ENCODE measurements at places on chromosomes 7 and 10.

DNA sequence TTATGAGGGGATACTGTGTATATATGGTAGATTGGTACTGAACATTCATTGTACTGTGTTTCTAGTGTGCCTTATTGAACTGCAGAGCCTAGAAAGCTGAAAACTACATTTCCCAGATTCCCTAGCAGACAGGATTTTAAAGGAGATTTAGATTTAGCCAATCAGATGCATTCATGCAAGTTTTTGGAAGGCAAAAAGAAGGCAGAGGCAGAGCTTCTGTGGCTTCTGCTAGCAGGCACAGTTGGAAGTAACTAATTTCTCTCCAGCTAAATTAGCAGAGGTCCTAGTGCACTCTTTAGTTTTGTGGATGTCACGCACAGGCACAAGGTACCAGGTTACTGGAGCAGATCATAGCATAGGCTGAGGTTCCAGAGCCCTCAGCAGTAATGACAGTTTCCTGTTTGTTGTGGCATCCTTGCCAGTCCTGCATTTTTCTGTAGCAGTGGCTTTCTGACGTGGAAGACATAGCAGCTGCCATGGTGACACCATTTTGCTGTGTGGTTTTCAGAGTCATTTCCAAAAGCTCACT is 83.7 kb upstream of the CCDC71L start:
- no peak for DNase-seq

GRCh38 chr7:134444198-134444960 is 14.5 kb downstream of the AKR1B1 start:
- DNase-seq = no peak

DNA sequence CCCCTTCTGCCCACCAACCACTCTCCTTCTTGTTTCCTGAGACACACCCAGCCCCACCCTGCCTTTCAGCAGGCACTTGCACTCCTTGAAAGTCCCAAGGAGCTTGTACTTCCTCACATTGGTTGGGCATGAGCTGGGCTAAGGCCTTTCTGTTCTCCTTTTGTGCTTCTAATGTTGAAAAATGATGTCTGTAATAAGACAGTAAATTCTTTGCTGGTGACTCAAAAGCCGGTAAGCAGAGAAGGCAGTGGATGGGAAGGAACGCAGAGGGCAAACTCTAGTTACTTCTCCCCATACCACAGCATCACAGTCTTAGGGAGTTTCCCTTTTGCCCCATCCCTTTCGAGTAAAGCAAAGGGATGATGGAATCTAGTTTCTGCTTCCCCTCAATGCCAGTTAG is 185.6 kb downstream of the PLXNA4 start:
- DNase-seq = no peak

- no peak for DNase-seq
Observed at GRCh38 chr10:102422545-102423129, 2.0 kb downstream of the FBXL15 start.
